ENCODE measurements at places on chromosomes 11 and 22. TPM values are rescaled to one million over a fixed set of nuclear protein-coding genes. Genes with fewer than 3 reads are reported as not detected.

The CFAP300 gene
- total RNA-seq: 7.8 TPM

The RAPSN gene
- 0.19 TPM for total RNA-seq

The BET1L gene
- 18.6 TPM for total RNA-seq

The YPEL1 gene
- 1.3 TPM for total RNA-seq

The PNPLA3 gene
- 2.4 TPM for total RNA-seq

The LRRC56 gene
- 0.25 TPM for total RNA-seq

The MMP8 gene
- not detected for total RNA-seq

The RRP8 gene
- total RNA-seq: 9.8 TPM

The PRSS23 gene
- 574 TPM for total RNA-seq

The LDHA gene
- total RNA-seq: 490 TPM

The ATL3 gene
- 222 TPM for total RNA-seq

The APOBEC3F gene
- 8.6 TPM for total RNA-seq

The HORMAD2 gene
- not detected for total RNA-seq

The ZW10 gene
- 19.5 TPM for total RNA-seq

The LRRC74B gene
- total RNA-seq: not detected

The HMOX1 gene
- 87.3 TPM for total RNA-seq

The CD44 gene
- 451 TPM for total RNA-seq

The KCNJ4 gene
- total RNA-seq: not detected

The ANGPTL5 gene
- 0.92 TPM for total RNA-seq

The TLCD5 gene
- 7.6 TPM for total RNA-seq

The PPP1R14B gene
- 336 TPM for total RNA-seq

The AGBL2 gene
- total RNA-seq: 1.6 TPM

The TECTA gene
- 0.40 TPM for total RNA-seq

The SCGB1A1 gene
- not detected for total RNA-seq

The MPST gene
- total RNA-seq: 38.7 TPM

The CERK gene
- total RNA-seq: 54.4 TPM

The FAM180B gene
- total RNA-seq: not detected
